ENCODE measurements at places on chromosomes 12 and 14.

DNA sequence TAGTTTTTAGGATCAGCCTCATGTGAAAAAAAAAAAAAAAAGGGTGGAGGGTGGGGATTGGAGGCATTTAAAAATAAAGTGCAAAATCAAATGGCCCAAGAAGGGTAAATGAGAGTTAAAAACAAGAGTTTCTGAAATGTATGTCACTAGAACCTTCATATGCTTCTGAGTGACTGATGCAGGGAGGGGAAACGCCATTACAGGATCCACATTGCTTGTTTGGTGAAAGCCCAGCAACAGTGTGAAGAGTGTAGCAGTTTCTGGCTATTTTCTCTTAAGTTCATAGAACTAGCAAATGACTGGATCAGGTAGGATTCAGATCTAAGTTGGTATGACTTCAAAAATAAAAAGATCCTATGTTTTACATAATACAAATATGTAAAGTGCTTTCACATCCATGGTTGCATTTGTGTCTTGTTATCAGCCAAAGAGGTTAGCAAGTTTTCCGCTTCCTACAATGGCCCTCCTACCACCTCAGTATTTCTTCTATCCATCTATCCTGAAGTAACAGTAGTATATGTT lies 2.9 kb downstream of the CHPT1 start:
- peak; percentile 9 for DNase-seq

- no peak for DNase-seq
Measured at GRCh38 chr12:100529756-100530350, 43.6 kb upstream of the GAS2L3 start.

GRCh38 chr14:70108419-70108818 lies 80.3 kb downstream of the SLC8A3 start:
- no peak for DNase-seq

- DNase-seq = no peak
Measured at GRCh38 chr12:107242189-107242588, 148.8 kb upstream of the CRY1 start.
